ENCODE measurements at places on chromosomes 6 and 20.

- no peak for DNase-seq
These were observed 116.0 kb upstream of the CITED2 start for GRCh38 chr6:139490482-139490881.

DNA sequence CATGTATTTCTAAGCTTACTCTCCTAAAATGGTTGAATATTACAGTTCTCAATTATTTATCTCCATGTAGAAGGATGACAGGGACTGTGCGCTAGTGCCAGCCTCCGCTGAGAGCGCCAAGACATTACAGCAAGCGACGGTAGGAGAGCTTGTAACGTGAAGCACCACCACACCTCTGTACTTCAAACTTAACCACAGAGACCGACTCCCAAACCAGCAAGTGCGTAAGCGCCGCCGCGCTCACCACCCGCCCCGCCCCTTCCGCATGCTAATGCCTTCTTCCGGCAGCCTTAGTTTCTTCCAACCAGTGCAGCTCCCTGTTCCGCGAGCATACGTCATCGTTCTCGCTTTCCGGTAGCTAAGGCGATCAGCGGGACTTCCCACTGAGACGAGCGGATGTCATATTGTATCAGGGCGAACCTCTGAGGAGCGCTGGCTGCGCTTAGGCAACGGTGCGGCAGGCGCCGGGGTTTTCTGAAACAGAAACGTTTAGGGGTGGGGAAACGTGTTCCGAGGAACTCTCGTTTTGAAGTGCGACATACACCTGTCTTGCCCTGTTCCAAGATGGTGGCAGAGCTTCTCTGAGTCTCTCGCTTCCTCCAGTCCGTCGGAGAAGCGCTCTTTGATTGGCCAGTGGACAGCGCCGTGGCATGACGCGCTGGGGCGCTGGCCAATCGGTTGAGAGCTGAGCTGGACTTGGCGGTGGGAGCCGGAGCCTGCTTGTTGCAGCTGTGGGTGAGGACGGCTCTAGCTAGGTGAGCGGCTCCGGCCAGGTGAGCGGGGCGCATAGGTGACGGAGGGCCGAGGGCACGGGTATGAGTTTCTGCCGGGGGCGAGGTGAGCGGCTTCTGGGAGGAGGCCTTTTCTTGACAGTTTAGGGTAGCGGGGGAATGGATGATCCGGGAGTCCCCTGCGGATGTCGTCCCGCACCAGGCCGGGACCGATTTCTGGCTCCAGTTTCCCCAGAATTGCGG lies at the start of gene SEC23B:
SEC23B (plus strand) TSS at position 723 of the 974 bp plus-strand sequence. CDS start 2,896 bp downstream, outside the sequence.
- peak; percentile 93 for DNase-seq

DNA sequence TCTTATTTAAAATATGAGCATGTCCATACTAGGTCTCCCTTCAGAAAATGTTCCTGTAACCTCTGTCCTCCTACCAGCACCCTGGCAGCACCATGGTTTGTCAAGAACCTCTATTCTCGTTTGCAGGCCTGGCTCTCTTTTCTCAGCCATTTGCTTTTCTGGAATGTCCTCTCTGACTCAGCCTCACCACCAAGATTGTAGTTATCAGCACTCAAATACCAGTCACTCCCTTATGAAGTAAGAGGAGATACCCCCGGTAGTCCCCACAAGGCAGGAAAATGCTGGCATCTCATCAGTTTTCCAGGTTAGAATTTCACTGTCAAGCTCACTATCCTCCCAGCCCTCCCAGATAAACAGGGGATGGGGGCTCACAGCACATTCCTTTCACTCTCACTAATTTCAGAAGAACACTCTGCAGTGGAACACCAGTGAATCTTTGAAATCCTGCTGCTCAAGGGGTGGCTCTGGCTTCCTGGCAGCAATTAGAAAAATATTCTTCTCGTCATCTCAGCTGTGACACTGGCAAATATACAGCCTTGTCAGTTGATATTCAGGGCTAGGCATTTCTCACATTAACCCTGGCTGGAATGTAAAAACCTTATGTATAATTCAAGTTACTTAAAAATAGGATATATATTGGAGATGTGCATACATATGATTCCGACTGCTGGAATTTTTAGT lies 129.2 kb downstream of the TBX18 start:
- no peak for DNase-seq

GRCh38 chr20:24691901-24692351 lies 222.5 kb downstream of the SYNDIG1 start:
- DNase-seq, result no peak

DNA sequence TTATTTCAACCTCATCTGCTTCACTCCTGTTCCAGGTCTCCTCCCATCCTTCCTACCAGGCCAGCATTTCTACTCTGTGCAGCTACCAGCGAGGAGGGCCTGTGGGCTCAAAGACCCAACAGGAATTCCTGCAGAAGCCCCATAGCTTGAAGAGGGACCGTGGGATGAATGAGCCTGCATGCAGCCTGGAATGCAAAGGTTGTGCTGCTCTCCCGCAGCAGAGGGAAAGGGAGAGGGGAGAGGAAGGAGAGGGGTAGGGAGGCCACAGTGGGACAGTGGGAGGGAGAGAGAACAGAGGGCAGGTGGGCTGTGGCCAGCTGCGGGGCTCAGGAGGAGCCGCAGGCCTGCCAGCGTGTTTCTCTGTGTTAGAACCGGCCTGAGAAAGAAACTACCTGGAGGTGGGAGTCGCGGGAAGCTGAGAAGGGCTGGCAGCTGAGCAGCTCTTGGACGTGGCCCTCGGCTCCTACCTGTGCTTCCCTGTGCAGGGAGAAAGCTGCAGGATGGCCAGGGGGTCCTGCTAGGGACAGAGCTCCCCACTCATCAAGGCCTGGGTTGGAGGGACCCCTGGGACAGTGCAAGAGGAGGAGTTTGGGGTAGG lies 66.1 kb upstream of the MLN start:
- no peak for DNase-seq

GRCh38 chr6:3794092-3794491 lies 42.6 kb upstream of the PXDC1 start:
- DNase-seq, result no peak

- no peak for DNase-seq
These were observed 114.0 kb upstream of the HDGFL1 start for GRCh38 chr6:22455378-22455777.

- no peak for DNase-seq
These were observed 69.3 kb downstream of the ALDH8A1 start for GRCh38 chr6:134880487-134881190.

GRCh38 chr6:125200941-125201340 lies 47.4 kb downstream of the TPD52L1 start:
- no peak for DNase-seq

DNA sequence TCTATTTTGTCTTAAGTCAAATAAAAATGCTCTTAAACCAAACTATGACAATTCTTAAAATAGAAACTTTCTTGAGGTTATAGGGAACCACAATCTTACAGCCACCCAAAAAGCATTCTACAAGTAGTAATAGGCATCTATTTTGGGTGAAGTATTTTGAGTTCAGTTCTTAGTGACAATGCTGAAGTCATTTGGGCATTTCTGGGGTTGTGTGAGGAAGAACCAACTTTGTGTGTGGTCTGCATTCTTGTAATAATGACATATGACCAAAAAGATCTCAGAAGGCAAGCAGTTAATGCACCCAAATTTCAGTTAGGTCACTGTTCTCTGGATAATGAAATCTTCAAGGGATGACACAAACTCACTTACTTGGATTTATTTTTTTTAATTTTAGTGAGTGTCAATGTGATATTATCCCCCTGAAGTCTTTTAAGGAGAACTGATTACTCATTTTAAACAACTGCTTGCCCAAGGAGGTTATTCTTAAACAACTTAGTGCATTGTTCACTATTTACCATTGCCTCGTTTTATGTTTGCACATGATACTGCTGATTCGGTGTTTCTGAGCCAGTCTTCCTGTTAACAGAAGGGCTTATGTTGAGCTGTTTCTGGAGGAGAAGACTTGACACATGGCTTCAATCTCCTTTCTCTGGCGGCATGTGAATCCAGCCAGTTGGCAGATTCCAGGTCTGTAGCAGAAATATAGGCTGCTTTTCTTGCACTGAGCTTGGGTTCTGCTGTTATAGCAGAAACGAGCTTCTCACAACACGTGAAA lies 618.9 kb downstream of the BCKDHB start:
- DNase-seq, result no peak

- DNase-seq, result no peak
These were observed 5.4 kb downstream of the SLC22A23 start for GRCh38 chr6:3451498-3451897.

DNA sequence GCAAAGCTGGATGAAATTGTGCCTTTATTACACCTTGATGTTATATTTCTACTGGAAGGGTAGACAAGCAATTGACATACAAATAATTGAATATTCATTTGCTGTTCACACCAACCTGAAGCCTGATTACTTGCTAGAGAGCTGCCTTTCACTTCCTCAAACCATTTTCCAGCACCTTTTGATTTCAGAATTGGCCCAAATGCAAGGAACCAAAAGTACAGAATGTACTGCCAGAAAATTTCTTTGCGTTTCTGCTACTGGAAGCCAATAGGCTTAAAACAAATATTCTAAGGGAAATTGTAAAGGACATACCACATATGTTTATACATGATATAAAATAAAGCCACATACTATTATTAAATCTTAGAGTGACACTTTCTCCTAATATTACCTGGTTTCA lies 94.5 kb downstream of the RFPL4B start:
- DNase-seq, result no peak

- no peak for DNase-seq
These were observed 4.9 kb upstream of the TEAD3 start for GRCh38 chr6:35501784-35502183.

DNA sequence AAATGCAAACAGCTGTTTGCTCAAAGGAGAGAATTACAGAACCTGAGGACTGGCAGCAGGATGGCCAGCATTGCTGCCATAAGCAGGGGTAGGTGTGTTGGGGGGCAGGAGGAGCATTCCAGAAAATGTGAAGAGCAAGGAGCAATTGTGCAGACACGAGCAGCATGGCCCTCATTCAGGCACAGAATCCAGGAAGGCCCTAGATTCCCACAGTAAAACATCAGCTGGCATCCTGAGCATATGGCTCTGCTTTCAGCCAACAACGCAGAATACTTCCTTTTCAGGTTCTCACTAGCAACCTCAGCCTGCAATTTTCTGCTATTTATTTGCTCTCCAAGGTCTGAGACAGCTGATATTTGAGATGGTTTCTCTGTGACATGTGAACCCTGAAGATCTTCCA lies 243.4 kb upstream of the POU3F2 start:
- no peak for DNase-seq

- DNase-seq, result no peak
These were observed 175.2 kb upstream of the CITED2 start for GRCh38 chr6:139549561-139550070.

DNA sequence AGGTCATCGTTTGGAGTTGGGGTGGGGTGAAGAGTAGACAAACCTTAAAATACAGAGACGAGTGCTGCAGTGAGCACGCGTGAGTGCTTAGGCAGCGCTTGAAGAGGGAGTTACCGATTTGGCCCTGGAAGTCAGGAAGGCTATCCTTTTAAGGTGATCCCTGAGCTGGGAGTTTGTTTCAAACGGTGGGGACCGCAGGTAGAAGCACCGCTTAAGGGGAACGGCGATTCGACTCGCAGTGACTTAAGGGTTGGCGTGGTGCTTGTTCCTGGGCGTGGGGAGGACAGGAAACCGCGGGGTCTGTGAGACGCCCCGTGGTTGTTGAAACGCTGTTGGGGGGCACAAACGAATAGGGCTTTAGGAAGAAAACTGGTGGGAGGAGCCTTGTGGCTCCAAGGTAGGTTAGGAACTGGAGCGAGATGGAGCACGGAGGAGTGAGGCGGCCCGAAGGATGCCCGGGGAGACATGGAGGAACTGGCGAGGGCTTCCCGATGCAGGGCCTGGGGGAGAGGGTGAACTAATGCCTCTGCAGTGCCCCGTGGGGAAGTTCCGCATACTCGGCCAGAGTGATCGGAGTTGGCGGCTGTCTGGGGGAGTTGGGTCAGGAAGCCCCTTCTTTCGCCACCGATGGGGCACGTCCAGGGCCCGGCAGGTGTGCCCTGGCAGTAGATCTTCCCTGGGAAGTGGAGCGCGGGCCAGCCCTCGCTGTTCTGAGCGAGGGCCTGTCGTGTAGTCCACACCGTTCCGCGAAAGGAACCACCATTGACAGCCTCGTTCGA lies 1.3 kb upstream of the CDYL start:
- peak; percentile 32 for DNase-seq

DNA sequence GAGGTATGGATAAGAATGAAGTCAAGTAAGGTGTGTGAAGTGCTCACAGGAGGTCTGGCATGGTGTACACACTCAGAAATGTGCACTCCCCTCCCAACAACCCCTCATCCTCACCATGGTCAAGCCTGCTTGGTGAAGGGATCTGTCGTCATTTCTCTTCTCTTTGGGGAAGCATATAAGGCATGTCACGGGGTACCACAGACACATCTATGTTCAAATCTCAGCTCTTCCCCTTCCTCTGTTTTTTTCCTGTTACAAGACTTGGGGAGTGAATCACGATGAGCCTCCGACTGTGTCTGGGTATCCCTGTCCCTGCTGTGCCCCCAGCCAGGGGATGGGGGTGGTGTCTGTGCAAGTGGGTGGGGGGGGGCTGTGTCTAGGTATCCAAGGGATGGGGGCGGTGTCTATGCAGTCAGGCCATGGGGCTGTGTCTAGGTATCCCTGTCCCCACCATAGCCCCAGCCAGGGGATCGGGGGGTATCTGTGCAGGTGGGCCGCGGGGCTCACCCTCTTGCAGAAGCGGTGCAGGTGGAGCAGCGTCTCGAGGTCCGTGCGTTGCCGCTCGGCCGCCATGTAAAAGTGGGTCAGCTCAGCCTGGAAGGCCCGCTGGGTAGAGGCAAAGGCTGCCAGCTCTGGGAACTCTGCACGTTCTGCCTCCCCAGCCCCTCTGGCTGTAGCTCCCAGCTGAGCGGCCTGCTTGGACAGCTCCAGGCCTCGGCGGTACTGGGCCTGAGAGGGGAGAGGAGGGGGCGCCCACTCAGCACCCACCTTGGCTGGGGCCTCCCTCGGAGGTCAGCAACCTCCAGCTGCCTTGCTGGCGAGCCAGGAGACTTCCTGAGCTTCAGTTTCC lies 43.6 kb downstream of the KIAA1755 start:
- no peak for DNase-seq

DNA sequence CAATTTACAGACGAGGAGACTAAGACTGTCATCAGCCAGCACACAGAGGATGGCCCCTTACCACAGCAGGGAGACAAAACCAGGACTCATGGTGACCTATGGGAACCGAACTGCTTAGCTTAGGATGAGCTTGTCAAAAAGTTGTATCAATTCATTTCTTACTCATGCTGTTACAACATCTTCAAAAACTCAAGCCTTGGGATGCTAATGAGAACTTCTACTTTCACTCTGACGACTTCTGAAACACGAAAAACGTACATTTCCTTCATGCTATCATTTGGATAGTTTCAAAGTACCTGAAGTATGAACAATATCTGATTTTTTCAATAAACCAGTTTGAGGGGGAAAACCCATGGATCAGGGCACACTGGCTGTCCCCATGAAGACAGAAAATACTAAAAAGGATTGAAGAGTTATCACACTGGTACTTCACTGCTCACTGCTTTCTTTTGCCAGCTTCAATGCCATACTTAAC lies 31.9 kb downstream of the HIVEP2 start:
- DNase-seq, result no peak

- no peak for DNase-seq
These were observed 120.6 kb upstream of the AGPAT4 start for GRCh38 chr6:161394437-161394836.

DNA sequence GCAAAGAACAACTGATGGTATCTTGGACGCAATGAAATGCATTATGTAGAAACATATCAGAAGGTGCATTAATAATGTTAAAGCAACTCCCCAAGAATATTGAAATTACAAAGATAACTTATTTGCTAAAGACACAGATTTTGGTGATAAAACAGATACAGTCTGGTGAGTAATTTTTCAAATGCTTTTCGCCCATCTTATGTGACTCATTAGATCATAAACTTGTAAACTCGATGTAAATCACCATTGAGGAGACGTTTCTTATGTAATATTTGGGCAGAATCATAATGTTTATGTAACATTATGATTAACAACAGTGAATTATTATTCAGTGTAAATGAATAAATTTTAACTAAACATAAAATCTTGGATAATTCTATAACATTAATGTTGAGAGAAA lies 608.1 kb downstream of the KIF16B start:
- DNase-seq, result no peak
